GM20000 (cell line): ENCODE measurements at places on chromosomes 3 and 15.

- DNase-seq, result no peak
Observed at GRCh38 chr15:78737187-78737820, 74.0 kb downstream of the ADAMTS7 start.

- DNase-seq, result no peak
Observed at GRCh38 chr3:174439331-174440252, 419.5 kb upstream of the NAALADL2 start.

GRCh38 chr15:77538793-77539497, 93.8 kb downstream of the LINGO1 start:
- no peak for DNase-seq

DNA sequence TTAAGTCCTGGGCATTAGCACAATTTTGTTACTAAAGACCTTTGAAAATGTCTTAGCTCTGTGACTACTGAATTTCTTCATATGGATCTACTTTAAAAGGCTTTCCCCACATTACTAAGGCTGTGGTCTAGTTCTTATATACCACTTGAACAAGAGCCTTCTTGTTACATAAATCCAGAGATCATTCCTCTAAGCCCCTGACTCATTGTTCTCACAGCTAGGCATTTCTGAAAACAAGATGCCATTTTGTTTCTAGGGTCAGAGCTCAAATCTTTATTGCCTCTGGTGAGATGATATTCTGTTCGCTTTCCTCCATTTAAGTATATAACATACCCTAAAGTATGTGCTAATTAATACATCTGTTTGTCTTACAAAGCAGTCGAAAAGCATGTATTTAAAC, 29.8 kb upstream of the LPP start:
- no peak for DNase-seq

DNA sequence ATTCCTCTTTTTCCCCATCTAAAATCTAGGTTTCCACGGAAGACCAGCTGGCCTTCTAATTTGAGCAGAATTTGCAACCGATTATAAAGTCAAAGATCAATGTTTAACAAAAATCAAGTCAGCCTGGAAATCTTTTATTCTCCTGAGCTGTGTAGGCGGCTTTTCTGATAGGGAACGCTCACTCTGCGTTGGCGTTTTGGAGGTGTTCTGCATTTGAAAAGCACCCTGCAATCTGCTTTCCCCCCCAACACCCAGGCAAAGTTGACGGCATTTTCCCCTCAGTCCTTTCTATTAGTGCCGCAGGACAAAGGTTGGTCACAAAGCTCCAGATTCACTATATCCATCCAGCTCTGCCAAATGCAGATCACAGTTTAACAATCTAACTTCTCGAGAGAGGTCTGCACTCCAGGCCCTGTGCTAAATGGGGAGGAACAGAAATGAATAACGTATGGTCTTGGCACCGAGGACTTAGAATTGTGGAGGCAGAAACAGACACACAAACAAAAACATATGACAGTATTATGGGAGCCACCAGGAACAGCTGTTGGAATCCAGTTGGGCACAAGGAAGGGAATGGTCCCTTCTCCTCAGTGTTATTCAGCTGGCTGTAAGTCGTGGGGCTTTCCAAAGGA, 50.4 kb upstream of the LARS2 start:
- DNase-seq, result no peak

GRCh38 chr3:43217633-43218032, 68.7 kb upstream of the SNRK start:
- no peak for DNase-seq

DNA sequence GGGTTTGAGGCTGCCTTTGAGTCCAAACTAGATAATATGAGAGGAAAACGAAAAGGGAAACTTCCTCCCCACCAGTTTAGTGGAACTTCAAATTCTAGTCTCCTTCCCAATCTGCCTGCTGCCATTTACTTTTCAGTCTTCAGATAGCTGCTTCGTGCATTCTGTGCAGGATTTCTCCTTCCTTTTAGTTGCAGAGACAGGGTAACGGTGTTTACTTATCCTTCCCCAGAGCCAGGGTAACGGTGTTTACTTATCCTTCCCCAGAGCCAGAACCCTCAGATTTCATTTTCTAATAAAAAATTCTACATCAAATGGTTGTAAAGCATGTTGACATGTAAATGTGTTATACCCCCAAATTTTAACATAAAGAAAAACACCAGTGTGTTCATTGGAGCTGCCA, 282.6 kb downstream of the VPS13C start:
- DNase-seq, result no peak

DNA sequence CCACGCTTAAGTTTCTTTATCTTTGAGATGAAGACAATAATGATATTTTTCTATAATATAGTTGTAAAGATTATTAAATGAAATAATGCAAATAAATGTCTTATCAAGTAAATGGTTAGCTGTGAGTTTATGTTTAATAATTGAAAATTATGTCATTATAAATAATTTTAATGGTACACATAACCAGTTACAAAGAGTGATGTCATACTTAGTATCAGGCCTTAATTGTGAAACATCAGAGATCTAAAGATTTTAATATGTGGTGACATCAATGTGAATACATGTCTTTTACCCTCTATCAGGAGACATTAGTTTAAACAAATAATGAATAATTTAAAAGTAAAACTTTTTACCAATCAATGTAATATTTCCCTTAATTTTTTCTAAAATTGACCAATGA, 63.8 kb upstream of the P2RY1 start:
- no peak for DNase-seq

DNA sequence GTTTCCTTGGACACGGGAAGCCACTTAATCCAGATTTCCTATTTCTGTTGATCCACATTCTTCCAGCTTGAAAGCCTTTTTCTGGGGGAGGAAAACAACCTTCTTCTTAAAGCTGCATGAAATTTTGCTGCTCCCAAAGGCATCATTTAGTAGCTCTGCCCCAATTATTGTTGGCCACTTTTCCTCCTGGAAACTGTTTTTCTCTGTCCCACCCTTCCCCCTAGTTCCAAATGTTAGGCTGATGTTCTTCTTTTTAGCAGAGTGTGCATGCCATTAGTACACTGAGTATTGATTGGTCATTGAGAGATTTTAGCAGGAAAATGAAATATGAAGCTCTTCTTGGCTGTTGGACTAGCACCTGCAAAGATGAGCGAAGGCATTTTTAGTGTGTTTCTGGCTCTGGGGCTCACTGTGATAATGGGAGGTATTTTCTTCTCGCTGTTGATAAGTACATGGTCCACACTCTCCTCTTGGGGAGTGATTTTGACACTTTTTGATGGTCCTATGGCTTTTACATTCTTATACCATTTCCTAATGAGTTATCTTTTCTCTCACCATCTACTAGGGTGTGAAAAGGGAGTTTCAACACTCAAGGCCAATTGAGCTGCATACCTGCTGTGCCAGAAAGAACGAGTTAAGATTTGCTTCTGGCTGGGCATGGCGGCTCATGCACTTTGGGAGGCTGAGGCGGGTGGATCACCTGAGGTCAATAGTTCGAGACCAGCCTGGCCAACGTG, 200.5 kb downstream of the PTPRG start:
- no peak for DNase-seq

DNA sequence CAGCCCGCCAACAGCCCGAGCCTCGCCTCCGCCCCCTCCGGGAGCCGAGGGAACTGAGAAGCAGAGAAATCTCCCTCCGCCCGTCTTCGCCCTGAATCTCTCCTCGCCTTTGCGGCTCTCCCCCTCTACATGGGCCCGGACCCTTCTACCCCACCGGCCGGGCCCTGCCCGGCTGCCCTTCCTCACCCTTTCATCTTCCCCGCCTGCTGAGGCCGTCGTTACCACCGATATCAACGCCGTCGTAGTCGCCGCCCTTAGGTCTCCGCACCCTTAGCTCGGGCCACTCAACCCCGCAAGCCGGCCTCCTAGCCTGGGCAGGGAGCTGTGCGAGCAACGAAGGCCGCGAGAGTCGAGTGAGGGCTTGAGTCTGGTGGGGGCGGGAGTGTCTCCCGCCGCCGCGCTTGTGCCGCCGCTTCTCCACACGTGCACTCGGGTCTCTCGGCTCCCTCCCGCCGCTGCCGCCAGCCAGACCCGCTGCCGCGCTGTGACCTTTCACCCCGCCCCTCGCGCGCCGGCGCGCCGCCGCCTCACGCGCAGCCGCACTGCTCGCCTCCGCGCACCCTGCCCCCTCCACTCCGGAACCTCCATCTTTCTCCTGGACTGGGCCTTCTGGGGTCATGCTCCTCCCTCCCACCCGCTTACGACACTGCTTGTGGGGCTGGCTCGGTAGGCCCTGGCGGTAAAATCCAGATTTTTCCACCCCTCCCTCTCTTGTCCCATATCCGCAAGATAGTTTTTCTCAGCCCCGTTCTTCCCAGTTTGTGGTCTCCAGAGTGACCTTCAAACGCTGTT, at the start of gene NAA50:
TSS of gene NAA50 (minus strand) at position 494 of the 792 bp plus-strand sequence. CDS start at position 194, 300 bp downstream.
- peak; percentile 92 for DNase-seq

DNA sequence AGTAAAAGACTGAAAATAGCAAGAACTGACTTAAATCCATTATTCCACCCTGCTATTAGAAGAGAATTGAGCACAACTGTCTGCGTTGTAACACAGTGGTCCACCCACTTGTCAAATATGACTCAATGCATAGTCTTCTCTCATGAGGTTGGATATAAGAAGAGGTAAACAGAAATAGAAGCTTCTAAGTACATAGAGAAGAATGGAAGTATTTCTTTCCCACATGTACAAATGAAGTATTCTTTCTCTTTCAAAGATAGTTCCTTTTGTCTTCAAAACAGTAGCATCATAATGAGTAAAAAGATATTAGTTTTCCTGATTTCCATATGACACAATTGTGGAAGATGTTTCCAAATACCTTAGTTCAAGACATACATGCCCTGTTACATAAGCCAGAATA, 348.6 kb upstream of the CCDC54 start:
- DNase-seq, result no peak

DNA sequence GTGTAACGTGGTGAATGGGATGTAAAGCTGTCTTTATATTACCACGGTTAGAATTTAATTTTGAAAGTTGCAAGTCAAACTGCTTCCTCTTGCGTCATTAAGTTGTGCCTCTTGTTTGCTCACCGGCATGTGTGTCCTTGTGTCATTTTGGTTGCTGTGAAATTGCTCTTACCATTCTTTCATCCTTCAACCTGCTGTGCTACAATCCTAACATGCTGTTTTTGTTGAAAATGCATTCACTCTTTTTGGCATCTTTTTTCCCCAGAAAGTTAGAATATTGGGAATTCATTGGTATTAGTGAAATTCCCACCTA, 164.7 kb downstream of the PGPEP1L start:
- no peak for DNase-seq

GRCh38 chr3:61724801-61725200, 163.4 kb downstream of the PTPRG start:
- no peak for DNase-seq

- peak; percentile 38 for DNase-seq
Observed at GRCh38 chr15:67783303-67783702, 42.0 kb upstream of the SKOR1 start.

GRCh38 chr3:113158171-113158570, 53.2 kb upstream of the BOC start:
- no peak for DNase-seq

DNA sequence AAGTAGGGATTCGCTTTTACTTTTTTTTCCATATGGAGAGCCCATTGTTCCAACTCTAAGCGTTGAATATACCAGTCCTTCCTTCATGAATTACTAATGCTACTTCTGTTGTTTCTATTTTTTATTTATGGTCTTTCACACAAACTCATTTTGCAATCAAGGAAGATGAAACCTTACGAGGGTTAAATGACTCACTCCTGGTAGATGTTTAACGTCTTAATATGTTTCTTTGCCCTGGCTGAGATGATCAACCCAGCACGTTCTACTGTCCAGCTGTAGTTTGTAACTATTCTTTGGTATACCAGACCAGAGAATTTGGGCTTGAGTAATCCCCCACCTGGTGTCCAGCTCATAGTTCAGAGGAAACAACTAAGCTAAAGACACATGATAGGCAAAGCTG, 23.1 kb downstream of the CDCP1 start:
- peak; percentile 32 for DNase-seq

- no peak for DNase-seq
Observed at GRCh38 chr3:77412021-77412438, 372.1 kb downstream of the ROBO2 start.

DNA sequence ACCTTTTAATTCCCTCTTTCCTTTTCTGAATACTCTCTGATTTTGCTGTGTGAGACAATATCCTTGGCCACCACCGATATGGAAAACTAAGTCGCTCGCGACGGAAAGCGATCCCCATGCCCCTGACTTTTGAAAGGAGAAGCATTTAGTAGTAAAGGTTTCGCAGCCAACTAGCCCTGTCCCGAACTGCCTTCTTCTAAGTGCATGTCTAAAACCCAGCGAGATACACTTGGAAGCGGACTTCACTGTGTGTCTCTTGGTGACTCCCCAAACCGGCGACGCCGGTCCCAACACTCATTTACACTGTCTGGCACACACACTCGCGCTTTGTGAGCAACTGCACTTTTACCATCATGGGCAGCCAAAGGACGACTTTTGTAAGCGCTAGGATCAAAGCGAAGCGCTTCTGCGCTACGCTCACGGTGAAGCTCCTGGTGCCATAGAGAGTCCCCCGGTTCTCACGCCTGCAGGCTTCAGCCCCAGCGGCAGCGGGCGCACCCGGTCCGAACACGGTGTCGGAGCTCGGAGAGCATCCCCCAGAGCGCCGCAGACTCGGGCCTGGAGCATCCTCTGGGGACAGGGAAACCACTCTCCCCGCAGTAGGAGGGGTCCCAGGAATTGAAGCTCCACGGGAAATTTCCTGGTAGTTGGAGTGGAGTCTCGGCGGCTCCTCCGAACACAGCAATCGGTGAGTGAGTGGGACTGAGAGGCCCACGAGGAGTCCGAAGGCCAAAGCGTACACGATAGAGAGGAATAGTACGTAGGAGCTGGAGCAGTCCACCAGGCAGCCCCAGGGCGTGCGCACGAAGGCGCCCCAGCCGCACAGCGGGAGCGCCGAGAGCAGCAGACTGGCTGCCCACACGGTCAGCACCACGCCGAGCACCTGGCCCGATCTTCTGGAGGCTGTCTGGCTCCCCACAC, 1.4 kb downstream of the GPR149 start:
- no peak for DNase-seq

DNA sequence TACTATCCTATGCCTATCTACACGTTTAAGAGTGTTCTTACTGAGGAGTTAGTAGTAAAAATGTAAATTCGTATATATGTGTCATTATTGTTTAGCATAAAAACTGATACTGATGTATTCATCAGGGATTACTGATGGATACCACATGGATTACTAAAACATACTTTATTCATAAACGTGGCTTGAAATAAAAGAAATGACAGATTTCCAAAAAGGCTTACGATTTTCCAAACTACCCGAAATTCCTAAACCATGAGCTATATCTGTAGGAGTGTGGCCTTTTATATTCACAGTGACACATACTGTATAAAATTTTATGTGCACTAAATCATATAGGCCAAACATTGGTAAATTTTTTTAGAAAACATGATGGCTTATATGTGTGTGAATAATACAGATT, 6.9 kb downstream of the TSC22D2 start:
- DNase-seq, result no peak
